RPMI7951 (cell line): ENCODE measurements at places on chromosomes 4 and X. TPM values are rescaled to one million over a fixed set of nuclear protein-coding genes. Genes with fewer than 3 reads are reported as not detected.

DNA sequence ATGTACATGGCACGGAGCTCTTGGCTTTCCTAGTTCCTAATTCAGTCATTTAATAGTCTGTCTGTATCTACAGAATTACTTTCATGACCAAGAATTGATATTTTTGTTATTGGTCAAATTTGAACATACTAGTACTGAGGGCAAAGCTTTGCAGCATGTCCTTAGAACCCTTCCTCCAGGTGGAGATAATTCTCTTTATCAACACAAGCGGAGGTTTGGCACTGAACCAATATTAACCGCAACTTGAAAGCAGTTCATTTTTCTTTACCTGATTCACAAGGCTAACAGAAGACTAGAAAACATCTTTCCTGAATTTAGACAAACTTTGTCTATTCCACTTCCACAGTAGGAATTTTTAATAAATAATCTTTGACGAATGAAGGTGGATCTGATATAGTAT lies 73.8 kb downstream of the TACR3 start:
- no peak for DNase-seq

DNA sequence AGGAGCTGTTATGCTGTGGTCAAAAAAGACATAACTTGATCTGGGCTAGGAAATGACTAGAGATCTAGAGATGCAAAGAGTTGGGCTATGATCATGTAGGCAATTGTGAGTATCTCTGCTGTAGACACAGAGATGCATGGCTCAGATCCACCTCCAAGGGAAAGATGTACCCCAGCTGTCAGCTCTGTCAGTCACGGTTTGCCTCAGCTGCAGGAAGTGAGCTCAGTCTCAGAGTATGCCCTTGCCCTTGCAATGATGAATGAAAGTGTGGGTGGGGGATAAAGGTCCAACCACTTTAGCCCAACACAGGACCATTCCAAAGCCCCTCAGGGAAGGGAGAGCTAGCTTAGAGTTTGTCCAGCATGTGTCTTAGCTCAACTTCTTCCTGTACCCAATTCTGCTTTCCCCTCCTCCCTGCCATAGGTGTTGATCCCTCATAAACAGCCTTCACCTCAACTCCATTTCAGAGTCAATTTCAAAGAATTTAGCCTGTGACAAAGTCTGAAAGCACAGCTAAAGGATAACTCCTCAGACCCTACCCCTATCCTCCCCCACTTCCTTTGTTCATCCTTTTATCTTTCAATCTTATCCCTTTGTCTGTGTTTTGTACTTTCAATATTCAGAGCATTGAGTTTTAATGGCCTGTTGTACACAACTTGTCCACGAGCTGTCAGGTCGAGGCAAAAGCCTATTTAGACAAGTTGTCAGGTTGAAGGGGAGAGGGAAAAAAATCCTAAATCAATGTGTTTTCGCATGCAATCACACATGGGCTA lies 90.6 kb downstream of the MID1IP1 start:
- DNase-seq, result peak; percentile 79

The PCDH7 gene
- total RNA-seq, result 0.60 and 1.2 TPM in 2 replicates

- no peak for DNase-seq
Observed at GRCh38 chrX:76172325-76172893, 453 bp upstream of the PBDC1 start.

DNA sequence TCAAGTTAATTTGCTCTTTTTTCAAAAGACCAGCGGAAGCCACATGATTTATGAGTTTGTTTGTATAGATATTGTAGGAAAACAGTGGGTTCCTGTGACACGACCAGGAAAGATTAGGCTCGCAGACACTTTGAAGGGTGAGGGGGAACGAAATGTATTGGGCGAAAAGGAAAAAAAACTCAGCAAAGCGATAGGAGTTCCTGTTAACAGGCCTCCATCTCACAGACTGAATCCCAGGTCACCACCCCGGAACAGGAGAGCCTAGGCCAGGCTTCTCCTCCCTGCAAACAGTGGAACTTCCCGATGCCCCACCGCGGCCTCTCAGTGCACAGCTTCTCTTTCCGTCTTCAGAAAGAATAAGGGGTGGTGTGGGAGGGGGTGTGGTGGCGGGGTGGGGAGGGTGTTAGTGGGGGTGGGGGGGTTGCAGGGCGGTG lies 181.8 kb upstream of the GPRIN3 start:
- DNase-seq, result no peak

DNA sequence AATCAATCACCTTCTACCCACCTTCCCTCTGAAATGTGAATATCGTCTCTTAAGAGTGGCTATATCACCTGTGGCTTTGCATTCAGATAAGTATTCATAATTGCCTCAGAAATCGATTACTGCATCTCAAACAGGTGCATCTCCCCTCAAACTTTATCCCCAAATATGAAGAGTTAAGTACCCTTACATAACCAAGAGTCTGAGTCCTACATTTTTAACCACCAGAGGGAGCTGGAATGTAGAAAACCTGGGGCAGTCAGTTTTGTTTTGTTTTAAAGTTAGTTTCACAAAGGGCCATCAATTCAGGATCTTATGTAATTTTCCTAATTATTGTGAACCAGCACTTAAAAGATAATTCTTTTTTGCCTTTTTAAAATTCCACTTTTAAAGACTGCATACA lies 5.7 kb downstream of the TCEANC start:
- peak; percentile 53 for DNase-seq

The CRLF2 gene
- not detected in 2 replicates for total RNA-seq

DNA sequence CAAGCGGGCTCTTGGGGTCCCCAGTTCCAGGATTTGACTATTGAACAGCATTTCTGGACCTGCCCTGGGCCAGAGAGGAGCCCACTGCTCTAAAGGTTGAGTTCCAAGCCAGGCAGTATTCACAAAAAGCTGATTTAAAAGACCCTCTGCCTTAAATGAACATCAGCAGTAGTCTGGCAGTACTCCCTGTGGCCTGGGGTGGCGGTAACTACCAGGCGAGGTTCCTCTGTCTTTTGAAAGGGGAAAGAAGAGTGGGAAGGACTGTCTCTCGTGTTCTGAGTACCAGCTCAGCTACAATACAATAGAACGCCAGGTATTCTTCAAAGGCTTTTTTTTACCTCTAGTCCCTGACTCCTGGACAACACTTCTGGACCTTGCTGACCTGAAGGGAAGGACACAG lies 456.4 kb upstream of the TEX13C start:
- DNase-seq, result no peak

DNA sequence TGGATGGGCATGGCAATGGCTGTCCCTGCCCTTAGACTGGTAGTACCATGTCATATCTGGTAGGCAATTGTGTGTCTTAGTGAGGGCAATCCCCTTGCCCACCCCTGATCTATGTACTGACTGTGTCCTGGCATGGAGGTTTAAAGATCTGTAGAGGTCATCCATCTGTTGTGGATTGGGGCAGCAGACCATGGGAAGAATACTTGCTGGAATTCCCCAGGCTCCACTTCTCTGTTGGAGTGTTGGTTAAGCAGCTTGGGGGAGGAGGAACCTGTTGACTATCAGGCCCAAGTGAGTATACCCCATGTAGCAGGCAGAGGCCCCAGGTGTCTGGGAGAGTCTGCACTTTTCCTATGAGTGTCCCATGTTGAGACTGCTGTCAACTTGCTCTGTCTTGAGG lies 246.7 kb upstream of the DIPK2B start:
- no peak for DNase-seq

DNA sequence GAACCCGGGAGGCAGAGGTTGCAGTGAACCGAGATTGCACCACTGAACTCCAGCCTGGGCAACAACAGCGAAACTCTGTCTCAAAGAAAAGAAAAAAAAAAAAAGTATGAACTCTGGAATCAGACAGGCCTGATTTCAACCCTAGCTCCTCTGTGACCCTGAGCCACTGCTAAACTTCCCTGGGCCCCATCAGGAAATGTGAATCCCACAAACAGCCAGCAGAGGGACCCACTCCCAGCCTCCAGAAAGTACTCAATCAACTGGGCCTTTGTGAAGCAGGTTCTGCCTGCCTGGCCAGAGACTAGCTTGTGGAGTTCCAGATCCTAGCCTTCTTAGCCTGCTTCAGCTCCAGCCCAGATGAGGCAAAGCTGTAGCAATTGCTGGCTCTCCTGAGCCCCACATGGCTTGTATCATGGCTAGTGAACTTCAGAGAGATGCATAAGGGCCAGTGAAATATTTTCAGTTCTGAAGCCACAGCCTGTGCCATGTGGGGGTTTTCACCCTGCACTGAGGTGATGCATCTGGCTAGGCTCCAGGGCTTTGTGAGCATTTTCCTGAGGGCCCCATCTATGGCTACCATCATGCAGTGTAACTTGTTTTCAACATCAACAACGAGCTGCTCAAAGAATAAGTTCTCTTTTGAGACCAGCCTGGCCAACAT lies 7.2 kb upstream of the IDS start:
- DNase-seq, result peak; percentile 46

- DNase-seq, result peak; percentile 1
Observed at GRCh38 chrX:81377329-81377728, 175.4 kb downstream of the SH3BGRL start.

DNA sequence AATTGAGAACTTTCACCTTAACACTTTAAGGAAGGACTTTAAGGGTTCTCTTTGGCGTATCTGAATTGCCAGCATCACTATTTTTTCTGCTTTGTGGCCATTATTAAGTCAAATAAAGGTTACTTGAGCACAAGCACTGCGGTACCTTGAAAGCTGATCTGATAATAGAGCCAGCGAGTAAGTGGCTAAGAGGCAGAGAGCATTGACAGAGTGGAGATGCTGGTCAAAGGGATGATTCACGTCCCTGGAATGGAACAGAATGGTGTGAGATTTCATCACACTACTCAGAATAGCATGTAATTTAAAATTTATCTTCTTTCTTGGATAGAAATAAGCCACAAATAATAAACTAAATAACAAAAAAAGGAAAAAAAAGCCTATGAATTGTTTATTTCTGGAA lies 57.1 kb upstream of the NPFFR2 start:
- peak; percentile 1 for DNase-seq

GRCh38 chr4:108561116-108561515 lies 59.3 kb upstream of the RPL34 start:
- peak; percentile 14 for DNase-seq

The COX7B2 gene
- not detected in 2 replicates for total RNA-seq

DNA sequence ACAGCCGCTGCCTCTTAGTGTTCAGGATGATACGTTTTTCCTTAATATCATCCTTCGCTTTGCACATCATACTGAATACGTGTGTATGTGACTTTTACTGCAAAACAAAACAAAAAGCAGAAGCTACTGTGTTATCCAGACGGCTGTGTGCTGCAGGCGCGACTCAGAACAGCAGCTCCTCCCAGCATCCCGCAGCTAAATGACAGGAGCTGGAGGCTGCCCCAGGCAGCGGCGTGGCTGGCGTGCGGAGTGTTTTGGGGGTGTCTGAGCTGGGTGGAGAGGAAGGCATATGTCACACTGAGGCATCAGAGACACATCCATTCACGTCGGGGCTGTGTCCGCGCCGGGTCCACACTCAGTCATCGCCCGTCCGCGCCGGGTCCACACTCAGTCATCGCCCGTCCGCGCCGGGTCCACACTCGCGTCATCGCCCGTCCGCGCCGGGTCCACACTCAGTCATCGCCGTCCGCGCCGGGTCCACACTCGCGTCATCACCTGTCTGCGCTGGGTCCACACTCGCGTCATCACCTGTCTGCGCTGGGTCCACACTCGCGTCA lies 16.6 kb downstream of the PCGF3 start:
- no peak for DNase-seq

DNA sequence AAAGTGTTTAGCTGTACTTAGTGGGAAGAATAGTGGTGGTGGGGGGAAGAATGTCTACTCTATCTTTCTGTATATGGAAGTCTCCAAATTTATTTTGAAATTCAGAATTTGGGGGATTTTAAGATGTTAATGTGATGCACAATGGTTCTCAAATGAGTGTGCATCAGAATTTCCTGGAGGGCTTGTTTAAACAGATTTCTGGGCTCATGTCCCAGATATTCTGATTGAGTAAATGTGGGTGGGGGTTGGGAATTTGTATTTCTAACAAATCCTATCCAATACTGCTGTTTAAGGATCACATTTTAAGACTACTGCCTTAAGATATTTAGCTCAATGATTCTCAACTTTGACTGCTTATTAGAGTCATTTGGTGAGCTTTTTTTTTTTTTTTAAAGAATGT lies 15.1 kb upstream of the INTS6L start:
- DNase-seq, result no peak

The ENOX2 gene
- total RNA-seq, result 7.1 and 10.9 TPM in 2 replicates

DNA sequence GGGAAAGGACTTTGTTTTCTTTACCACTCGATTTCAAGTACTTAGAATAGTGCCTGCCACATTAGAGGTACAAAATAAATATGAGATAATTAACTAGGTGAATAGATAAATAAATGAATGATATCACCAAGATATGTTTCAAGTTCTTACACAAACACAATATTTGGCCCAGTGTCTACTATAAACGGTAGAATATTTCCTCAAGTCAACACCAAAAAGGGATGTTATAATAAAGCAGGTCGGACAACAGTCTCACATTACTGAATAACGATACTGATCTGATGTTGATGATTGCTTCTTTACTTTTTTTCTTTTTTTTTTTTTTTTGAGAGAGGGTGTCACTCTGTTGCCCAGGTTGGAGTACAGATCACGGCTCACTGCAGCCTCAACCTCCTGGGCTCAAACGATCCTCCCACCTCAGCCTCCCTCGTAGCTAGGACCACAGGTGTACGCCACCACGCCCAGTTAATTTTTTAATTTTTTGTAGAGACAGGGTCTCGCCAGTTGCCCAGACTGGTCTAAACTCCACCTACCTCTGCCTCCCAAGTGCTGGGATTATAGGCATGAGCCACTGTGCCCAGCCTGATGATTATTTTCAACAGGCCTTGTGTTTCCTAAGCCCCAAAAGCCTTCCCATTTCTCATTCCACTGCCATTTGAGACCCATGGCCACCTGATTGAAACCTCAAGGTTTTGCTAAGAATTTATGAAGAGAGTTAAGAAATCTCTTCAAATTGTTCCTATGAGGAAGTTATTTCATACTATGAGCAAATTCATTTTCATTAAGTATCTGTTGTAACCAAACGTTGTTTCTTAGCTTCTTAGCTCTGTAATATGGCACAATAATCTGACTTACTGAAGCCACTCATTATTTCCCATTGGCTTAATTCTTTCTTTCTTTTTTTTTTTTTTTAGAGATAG lies 2.3 kb downstream of the MANBA start:
- no peak for DNase-seq
